ENCODE measurements at places on chromosomes 2 and 18.

DNA sequence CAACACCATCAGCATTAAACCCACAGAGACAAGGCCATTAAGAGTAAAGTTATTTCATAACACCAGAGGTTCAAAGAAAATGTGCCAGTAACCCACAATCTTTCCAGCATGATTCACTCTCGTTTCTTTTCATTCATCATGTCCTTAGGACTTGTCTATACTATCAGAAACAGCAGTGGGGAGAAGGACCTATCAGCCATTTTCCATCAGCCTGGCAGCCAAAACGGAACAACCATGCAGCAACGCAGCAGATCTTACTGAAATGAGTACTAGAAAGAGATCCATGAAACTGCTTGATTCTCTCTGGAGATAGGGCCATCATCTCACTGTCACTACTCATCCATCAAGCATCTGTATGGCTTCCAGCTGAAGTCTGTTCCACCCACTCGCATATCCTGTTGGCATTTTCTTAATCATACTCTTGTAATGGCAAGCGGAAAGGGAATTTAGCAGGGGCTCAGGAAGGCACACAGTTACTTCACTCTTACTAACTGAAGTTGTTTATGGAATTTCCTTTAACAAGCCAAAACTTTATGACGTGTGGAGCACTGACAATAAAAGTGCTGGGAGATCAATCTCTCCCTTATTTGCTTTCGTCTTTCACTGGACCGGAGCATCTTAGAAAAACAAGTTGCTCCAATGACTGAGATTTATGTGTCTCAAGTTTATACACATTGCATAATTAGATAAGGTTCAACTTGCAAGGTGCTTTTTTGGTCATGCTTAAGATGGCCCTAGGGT lies 69.7 kb downstream of the EPHA4 start:
- DNase-seq: no peak
- no peaks in the 10 kb centered on the region for H3K27me3 ChIP-seq
- no peak overlapping the region for H3K27ac ChIP-seq
- H3K4me1 ChIP-seq: peaks cover 24% of the 10 kb centered on the region
- peaks cover 27% of the 10 kb centered on the region for H3K36me3 ChIP-seq

- H3K27me3 ChIP-seq: no peaks in the 10 kb centered on the region
- H3K4me1 ChIP-seq: no peaks in the 10 kb centered on the region
- no peak overlapping the region for H3K27ac ChIP-seq
These were observed 713.0 kb downstream of the TDRD15 start for GRCh38 chr2:21836719-21837118.

GRCh38 chr2:102285368-102285767 lies 26.0 kb upstream of the IL1RL1 start:
- H3K4me3 ChIP-seq: no peak overlapping the region
- DNase-seq: no peak
- no peak overlapping the region for H3K27ac ChIP-seq

- no peaks in the 10 kb centered on the region for H3K36me3 ChIP-seq
- H3K27ac ChIP-seq: no peak overlapping the region
- no peaks in the 10 kb centered on the region for H3K4me1 ChIP-seq
- no peak overlapping the region for H3K4me3 ChIP-seq
These were observed 81.7 kb downstream of the FEZ2 start for GRCh38 chr2:36516136-36516870.

DNA sequence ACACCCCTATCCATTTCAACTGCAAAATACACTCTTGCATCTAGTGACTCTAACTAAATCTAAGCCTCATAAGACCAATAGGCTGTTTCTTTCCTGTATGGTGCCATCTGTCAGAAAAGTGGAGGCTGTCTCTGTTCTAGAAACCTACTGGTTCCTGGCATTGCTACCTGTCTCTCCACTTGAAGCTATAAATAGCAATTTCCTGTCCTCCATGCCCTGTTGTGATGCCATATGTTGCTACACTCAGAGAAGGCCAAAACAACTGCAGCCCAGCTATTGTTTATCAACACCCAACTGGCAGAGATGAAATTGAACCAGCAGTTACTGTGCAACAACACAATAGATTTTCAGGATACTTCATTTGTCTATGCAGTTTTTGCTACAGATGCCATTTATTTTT lies 1355.1 kb upstream of the SLC39A10 start:
- DNase-seq: no peak
- no peak overlapping the region for H3K4me3 ChIP-seq
- no peak overlapping the region for H3K27ac ChIP-seq

DNA sequence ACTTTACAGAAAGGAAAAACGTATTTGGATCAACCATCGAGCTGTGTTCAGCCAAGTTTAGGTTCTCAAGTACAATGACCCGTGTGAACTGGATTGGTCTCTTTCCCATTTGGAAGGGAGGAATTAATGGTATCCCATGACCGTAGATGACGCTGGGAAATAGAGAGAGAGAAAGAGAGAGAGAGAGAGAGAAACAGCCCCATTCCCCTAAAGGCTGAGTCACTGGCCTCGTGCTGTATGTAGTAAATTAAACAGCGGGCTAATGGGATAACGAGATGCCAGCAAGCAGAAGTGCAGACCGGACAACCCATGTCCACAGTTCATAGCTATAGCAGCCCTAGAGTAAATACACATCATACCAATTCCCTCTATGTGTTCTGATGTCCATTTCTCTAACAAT lies 99.6 kb downstream of the BCL11A start:
- H3K36me3 ChIP-seq: no peaks in the 10 kb centered on the region
- no peak overlapping the region for H3K27ac ChIP-seq
- peaks cover 8% of the 10 kb centered on the region for H3K27me3 ChIP-seq
- no peak overlapping the region for H3K4me3 ChIP-seq
- no peak for DNase-seq

GRCh38 chr2:153387203-153387602 lies 91.4 kb downstream of the RPRM start:
- H3K4me3 ChIP-seq: no peak overlapping the region
- H3K27ac ChIP-seq: no peak overlapping the region
- H3K4me1 ChIP-seq: no peaks in the 10 kb centered on the region
- no peak for DNase-seq
- no peaks in the 10 kb centered on the region for H3K36me3 ChIP-seq

DNA sequence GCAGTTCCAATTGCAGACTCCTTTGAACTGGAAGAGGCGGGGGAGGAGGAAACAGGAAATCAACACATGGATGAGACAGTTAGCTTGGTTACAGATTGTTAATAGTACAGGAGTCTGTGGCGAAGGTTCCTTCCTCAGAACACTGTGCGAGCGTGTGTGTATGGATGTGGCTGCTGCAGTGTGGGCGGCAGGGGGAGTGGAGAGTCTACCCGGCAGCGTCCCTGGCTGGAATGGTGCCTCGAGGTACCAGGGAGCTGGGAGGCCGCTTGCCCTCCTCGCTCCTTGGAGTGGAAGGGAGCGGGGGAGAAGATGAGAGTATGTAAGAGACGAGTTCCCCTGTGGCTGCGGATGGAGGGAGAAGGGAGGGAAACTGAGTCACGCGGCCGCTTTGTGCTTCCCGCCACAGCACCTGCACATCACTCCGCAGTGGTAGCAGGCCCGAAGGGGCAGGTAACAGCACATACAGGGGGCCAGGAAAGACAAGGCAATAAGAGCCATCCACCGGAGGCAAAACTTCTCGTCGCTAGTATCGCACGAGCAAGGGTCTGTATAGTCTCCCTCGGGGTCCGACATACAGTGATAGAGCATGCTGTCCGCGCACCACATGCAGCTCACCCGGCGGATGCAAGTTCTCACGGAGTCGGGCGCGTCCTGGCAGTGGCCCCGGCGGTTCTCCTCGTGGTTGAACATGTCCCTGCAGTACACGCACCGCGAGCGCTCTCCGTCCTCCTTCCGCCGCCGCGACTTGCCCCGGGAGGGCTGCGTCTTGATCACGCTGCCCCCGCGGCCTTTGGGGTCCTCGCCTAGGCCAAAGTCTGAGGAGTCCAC lies 85.7 kb downstream of the ACTR2 start:
- peaks cover 12% of the 10 kb centered on the region for H3K4me1 ChIP-seq
- no peak for DNase-seq
- no peak overlapping the region for H3K4me3 ChIP-seq
- H3K27ac ChIP-seq: no peak overlapping the region
- peaks cover 4% of the 10 kb centered on the region for H3K36me3 ChIP-seq

All from activated CD4-positive, alpha-beta T cell treated with anti-CD3 and anti-CD28 coated beads, Interleukin-2, amount 10 ng/mL, durations not matched to agents 7 days and 5 days (primary cell).